ENCODE measurements at places on chromosomes 4 and X.
A peak's percentile ranks its signal among the peaks of the same experiment; 100 is the strongest.

- DNase-seq: no peak
These were observed 33.2 kb upstream of the SLC9A7 start for GRCh38 chrX:46791927-46792809.

DNA sequence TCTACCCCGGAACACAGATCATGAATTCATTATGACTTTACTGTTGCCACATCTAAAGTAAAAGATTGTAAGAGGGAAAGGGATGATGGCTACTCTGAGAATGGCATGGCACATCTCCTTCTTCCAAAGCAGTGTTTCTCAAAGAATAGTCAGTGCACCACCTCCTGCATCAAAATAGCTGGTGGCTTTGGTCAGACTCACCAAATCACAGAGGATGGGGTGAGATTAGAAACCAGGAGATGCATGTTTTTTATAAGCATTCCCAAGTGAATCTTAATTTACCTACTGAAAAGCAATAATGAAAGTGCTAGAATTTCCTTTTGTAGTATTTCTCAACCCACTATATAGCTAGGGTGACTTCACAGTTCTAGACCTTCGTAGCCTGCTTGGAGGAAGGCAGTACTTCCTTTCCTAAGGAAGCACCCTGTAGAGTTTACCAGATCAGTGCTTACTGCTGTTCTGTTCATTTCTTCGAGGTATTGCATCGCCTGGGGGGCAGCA, 340.8 kb upstream of the KLF3 start:
- no peak for DNase-seq

GRCh38 chr4:28675582-28675981, 1814.9 kb downstream of the STIM2 start:
- DNase-seq: no peak

GRCh38 chrX:1450361-1451161, 2.1 kb downstream of the ASMTL start:
- no peak for DNase-seq

DNA sequence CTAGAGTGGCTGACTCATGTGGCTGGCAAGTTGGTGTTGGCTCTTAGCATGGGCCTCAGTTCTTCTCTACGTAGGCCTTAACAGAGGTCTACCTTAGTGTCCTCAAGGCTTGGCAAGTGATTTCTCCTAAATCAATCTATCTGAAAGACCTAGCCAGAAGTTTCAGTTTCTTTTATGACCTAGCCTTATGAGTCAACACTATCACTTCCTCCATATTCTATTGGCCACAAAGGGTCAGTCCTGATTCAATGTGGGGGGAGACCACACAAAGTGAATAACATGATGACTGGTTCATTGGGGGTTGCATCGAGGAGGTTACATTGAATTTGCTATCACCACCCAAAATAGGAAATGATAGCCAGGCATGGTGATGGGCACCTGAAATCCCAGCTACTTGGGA, 5.8 kb upstream of the NRK start:
- no peak for DNase-seq

- no peak for DNase-seq
These were observed 6.0 kb downstream of the PLP1 start for GRCh38 chrX:103782640-103783039.

- no peak for DNase-seq
These were observed 36.1 kb downstream of the ZBTB49 start for GRCh38 chr4:4326166-4326565.

- no peak for DNase-seq
These were observed 201.1 kb downstream of the ARHGAP24 start for GRCh38 chr4:85676050-85676425.

DNA sequence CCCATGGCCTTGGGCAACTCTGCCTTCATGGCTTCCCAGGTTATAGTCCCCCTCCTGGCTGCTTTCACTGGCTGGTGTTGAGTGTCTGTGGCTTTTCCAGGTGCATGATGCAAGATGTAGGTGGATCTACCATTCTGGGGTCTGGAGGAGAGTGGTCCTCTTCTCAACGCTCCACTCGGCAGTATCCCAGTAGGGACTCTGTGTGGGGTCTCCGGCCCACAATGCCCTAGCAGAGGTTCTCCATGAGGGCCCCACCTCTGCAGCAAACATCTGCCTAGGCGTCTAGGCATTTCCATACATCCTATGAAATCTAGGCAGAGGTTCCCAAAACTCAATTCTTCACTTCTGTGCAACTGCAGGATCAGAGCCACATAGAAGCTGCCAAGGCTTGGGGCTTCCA, 763.4 kb upstream of the EPHA5 start:
- DNase-seq: no peak

DNA sequence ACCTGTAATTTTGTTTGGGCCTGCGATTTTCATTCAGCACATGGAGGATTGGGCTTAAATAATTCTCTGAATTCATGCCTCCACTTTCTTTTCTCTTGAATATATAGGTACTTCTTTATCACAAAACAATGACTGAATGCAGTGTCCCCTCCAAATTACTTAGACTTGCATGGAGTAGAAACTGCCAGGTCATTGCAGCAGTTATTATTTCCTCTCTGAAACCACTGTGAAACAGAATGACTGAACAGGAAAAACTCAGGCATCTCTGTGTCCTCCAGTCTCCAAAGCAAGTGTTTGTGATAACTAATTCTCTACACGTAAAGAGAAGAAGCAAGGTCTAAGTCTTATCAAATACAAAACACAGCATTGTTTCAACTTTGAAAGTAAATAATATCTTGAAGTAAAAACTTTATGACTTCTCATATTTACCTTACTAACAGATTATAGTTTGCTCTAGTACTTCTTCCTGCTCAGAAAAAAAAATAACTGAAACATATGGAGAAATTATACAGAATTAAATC, 144.5 kb upstream of the DIAPH2 start:
- no peak for DNase-seq

GRCh38 chr4:110188113-110188512, 10.3 kb downstream of the ELOVL6 start:
- DNase-seq: no peak

- no peak for DNase-seq
These were observed 221.3 kb downstream of the STIM2 start for GRCh38 chr4:27081675-27082586.

GRCh38 chrX:13659063-13659462, 6.1 kb downstream of the TCEANC start:
- DNase-seq: no peak

DNA sequence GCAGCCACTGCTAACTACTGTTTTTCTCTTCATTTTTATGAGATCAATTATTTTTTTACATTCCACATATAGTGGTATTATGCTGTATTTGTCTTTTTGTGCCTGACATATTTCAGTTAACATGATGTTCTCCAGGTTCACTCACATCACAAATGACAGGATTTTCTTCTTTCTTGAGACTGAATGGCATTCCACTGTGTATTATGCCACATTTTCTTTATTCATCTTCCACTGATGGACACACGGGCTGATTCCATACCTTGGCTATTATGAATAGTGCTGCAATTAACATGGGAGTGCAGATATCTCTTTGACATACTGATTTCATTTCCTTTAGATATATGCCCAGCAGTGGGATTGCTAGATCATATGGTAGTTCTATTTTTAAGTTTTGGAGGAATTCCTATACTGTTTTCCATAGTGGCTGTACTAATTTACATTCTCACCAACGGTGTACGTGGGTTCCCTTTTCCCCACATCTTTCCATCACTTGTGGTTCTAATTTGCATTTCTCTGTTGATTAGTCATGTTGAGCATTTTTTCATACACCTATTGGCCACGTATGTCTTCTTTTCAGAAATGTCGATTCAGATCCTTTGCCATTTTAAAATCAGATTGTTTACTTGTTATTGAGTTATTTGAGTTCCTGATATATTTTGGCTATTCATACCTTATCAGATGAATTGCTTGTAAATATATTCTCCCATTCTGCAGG, 14.9 kb upstream of the ZCCHC4 start:
- DNase-seq: no peak

DNA sequence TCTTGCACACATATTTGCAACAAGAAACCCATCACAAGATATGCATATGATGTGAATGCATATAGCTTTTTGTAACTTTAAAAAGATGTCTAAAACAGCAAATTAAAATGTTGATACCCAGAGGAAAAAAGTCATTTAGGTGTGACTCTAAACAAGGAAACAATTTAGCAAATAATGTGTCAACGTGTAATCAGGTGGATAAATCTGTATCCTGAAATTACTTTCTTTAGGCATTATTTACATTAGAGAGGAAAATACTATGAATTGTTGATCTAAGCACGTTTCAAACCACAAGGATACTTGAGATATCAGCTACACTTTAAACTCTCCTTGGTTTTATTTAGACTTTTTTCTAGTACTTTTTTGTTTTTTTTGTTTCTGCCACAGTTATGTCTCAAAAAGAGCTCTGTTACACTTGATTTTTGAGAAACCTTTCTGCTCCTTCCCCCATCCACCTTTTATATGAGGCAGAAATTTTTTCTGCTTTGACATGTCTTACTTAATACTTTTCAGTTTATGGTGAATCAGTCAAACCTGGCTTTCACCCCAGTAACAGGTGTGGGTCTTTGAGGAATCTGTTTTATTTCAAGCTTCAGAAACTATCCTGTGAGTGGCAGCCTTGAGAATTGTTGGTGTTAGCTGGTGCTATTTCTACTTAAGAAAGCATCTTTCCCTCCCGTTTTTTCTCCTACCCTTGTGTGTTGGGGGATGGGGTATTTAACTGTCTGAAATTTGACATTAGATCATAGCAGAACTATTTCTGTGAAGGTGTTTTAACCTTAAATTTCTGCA, 1.9 kb downstream of the NPNT start:
- no peak for DNase-seq

GRCh38 chr4:89301902-89302301, 5.7 kb downstream of the GPRIN3 start:
- no peak for DNase-seq

GRCh38 chr4:146709956-146710355, 71.3 kb downstream of the POU4F2 start:
- DNase-seq: no peak

DNA sequence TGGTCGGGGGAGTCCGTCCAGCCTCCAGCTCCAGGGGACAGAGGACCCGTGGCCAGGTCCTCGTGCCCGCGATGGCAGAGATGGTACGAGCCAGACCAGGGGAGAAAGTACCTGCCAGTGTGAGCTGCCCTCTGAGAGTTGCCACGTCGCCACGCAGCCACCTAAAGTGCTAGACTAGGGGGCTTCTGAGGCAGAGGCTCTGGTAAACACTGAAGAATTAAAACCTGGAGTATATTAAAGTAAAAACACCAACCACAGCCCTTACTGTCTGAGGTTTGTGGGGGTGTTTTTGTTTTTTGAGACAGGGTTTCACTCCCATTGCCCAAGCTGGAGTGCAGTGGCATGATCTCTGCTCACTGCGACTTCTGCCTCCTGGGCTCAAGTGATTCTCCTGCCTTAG, 60.1 kb upstream of the SORCS2 start:
- DNase-seq: no peak

GRCh38 chr4:62302710-62303109, 1102.6 kb downstream of the ADGRL3 start:
- DNase-seq: no peak

DNA sequence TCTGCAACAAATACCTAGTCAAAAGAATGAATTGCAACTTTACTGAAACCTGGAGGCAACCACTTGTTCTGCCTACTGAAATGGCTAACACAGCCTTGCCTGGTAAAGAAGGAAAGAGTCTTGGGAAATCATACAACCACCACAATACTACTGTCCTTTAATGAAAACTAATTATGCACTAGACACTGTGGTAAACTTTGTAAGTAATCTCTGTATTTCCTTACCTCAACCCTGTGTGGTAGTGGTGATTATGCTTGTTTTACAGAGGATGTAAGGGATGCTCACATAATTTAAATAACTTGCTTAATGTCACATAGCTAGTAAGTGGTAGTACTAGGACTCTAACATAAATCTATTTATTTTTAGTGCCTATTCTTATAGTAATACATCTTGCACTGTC, 44.7 kb downstream of the TMEM156 start:
- no peak for DNase-seq

DNA sequence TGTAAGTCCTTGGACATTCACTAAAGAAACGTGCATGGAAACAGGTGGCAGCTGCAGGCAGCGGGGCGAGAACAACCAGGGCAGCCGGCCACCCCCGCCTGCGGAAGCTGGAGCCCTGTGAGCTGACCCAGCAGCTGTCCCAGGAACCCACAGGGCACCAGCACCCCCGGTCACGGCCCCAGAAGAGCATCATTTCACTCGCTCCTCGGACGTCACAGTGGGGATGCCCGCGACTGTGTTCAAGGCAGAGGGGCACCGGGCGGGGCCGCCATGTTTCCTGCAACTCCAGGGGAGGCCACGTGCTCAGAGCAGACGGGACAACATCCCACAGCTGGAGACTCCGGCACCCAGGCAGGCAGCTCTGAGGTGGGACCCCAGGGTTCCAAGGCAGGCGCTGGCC, 45.0 kb upstream of the CPLX1 start:
- no peak for DNase-seq

DNA sequence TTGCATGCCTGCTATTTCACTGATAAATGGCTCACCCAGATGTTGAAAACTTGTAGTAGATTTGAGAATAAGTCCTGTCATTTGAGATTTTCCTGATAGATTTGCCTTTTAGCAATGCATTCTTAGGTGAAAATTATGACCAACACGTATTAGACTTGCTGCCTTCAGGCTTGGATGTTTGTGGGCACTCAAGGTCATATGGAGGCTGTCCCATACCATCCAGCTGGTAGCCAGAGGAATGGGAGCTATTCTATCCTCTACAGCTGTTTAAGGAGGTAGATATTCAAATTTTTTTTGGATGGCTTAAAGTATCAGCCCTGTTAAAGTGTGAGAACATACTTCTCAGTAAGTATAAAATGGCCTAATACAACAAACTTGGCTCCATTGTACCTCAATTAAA, 34.7 kb downstream of the RTL3 start:
- no peak for DNase-seq

- DNase-seq: no peak
These were observed 112.0 kb downstream of the IRF2 start for GRCh38 chr4:184362396-184362795.

DNA sequence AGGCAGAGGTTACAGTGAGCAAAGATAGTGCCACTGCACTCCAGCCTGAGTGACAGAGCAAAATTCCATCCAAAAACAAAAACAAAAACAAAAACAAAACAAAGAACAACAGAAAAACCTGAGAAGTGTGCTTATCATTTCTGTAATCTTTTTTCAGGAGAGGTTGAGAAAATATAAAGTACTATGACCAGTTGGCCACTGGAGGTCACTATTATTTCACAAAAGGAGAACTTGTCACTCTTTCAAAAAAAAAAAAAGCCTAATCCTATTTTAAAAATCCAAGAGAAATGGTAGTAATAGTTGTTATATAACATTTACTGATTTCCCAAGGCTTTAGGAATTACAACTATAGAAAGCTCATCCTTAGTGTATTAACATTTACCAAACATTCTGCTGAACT, 24.9 kb upstream of the RNF150 start:
- peak; percentile 12 for DNase-seq

All from hematopoietic multipotent progenitor cell treated with erythropoietin and hydrocortisone succinate and interleukin-3 and kit ligand, for 17 days (in vitro differentiated cells).